A549 treated with ZK216348 at 1 μM for 4 hours (cell line): ENCODE measurements at places on chromosomes 5 and 9. TPM values are rescaled to one million over a fixed set of nuclear protein-coding genes. Genes with fewer than 3 reads are reported as not detected.

Gene CCDC183
- total RNA-seq = 0.11 to 0.74 TPM (median 0.72 TPM) in 3 of 5 replicates, not detected in the others

Gene SLC2A6
- total RNA-seq = 10.1 to 24.1 TPM (median 22.3 TPM) in 5 replicates

Gene OBP2B
- total RNA-seq = not detected in 5 replicates

Gene ENHO
- total RNA-seq = 0.87 to 2.9 TPM (median 2.3 TPM) in 5 replicates

Gene DRD1
- total RNA-seq = 0.09 to 0.59 TPM (median 0.24 TPM) in 5 replicates

Gene ARHGEF28
- 11.7 to 13.6 TPM (median 13.0 TPM) in 5 replicates for total RNA-seq

Gene GFI1B
- not detected in 5 replicates for total RNA-seq

Gene ARHGEF39
- 14.7 to 19.5 TPM (median 18.0 TPM) in 5 replicates for total RNA-seq

Gene DOCK8
- total RNA-seq = 0.23 to 1.0 TPM (median 0.40 TPM) in 5 replicates
